Stimulated activated CD4-positive, alpha-beta T cell treated with anti-CD3 and anti-CD28 coated beads, Interleukin-4, amount 100 ng/mL, for 4 hours (primary cell): ENCODE measurements at places on chromosomes 12 and 14.

- no peak for DNase-seq
Measured at GRCh38 chr14:67583711-67584644, 16.1 kb downstream of the PIGH start.

GRCh38 chr12:65492998-65493912 lies 214.8 kb downstream of the MSRB3 start:
- no peak for DNase-seq

DNA sequence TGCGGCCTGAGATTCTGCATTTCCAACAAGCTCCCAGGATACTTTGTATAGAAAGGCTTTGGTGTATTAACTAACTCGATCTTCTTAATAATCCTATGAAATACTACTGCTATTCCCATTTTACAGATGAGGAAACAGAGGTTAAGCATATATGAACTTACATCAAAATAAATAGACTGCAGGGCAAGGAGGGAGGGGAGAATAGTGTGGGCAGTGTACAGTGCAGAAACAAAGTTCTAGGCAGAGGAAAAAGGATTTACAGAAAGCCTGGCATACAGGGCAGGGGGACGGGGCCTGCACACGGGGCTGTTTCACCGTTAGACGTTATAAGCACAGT lies 19.0 kb downstream of the NINJ2 start:
- no peak for DNase-seq

- no peak for DNase-seq
Measured at GRCh38 chr12:49369411-49370145, 2.3 kb downstream of the SPATS2 start.

DNA sequence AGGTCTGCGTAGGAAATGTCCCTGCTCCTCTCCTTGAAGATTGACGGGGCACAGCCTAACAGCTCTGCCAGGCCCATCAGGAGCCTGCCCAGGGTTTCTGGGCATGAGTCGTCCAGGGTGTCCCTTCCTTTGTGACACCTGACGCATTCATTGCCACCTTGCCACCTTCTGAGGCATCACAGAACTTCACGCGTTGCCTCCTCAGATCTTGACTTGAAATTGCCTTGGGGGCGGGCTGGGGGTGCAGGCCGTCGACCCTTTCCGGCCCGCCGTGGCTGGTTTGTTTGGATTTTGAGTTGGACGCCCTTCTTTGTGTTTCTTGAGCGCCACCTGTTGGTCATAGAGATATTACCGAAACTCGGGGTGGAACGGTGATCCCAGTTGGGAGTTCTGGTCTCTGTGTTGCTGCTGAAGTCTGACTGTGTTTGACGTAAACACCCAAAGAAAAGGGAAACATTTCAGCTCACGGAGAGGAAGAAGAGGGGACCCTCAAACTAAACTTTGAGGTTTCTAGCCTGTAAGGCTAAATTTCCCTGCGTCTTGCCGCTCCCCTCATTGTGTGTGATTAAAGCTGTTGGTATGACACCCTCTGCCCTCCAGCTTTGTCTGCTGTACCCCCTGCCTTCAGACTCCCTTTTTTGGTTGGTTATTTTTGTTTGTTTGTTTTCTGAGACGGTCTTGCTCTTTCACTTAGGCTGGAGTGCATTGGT lies 44.6 kb downstream of the MLXIP start:
- peak; percentile 52 for DNase-seq

DNA sequence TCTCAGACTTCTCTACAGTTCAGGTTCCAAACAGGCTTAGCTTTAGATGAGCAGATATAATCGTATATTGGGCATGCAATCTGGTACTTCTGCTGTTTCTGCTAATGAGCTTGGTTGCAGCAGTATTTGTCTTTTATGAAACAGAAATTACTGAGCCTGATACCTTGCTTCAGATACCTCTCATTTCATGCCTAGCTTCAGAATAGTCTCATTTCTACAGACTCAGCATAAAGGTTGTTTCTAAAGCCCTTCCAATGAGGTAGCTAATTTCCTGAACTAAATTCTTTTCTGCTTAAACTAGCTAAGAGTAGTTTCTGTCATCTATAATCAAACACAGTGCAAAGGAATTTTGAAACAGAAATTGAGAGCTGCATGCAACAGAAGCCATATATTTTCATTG lies 275.0 kb upstream of the KITLG start:
- no peak for DNase-seq

GRCh38 chr12:29799591-29799990 lies 15.8 kb upstream of the TMTC1 start:
- no peak for DNase-seq

- DNase-seq, result no peak
Measured at GRCh38 chr12:13981990-13982389, 588 bp upstream of the GRIN2B start.

DNA sequence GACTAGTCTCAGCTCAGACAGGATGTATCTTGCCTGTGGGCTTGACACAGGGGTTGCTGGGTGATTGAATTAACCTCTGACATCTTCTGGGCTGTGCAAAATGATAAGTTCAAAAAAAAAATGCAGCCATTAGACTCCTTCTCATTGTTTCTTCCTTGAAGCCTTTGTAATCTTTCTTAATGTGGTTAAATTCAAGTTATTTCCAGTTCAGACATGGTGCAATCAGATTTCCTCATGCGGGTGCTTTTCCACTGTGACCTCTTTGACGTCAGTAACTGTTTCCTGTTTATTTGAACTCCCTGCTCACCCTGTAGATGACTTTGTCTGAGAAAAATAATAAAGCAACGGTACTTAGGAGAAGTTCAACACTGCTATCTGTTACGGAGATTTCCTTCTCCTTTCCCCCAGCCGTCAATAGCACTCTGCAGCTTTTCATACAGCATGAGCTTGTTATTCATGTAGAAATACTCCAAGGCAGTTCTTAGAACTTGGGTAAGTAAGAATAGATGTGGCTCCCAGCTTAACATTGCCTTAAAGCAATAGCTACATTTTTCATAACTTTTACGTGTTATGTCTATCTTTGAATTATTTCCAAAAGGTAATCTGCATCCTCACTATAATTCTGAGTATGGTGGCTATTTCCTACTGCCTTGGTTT lies 155.5 kb downstream of the PRKCH start:
- DNase-seq, result peak; percentile 71

GRCh38 chr12:91817517-91817916 lies 328.1 kb downstream of the BTG1 start:
- no peak for DNase-seq

GRCh38 chr12:71216725-71217579 lies 59.2 kb upstream of the TSPAN8 start:
- DNase-seq, result no peak

DNA sequence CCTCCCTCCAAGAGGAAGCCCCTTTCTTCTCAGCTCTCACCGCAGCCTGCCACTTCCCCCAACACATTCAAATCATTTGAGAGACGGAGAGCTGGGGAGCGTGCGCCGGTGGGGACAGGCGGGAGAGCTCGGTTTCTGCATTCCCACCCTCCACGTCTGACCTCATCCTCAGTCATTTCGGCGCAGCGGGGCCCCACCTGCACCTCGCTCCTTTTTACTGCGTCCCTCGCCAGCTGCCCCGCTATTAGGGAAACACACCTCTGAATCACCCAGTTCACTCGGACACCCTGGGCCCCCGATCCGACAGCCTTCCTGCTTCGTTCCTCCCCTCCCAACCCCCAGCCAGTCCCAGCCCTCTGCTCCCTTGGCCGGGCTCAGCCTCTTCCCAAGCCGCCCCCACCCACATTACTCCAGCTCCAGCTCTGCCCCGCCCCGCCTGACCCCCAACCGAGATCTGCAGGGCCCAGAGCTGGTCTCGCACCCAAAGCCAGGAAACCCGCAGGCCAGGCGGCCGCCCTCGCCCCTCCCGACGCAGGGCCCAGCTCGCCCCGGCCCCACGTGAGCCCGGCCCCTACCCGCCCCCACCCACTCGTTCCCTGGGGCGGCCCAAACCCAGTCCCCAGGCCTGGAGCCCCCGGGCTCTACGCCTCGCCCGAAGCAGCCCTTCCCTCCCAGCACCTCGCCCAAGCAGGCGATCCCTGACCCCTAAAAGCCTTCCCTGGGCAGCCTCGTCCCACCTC lies 783 bp downstream of the CORO1C start:
- peak; percentile 12 for DNase-seq

DNA sequence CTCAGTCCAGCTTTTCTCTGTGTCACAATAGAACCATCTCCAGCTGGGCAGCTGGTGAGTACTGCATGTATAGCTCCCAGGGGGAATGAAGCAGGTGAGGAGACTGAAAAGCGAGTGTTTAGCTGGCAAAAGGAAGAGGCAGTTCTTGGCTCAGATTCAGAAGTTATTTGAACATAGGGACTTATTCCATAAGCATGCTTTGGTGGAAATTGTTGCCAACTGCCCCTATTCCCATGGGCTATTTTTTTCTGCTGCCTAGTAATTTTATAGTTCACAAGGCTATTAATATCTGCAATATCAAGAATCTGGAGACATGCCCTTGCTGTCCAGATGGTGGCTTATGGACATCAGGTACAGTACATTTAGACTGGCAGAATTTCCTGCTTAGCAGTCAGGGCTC lies 1112.7 kb downstream of the LRFN5 start:
- no peak for DNase-seq

DNA sequence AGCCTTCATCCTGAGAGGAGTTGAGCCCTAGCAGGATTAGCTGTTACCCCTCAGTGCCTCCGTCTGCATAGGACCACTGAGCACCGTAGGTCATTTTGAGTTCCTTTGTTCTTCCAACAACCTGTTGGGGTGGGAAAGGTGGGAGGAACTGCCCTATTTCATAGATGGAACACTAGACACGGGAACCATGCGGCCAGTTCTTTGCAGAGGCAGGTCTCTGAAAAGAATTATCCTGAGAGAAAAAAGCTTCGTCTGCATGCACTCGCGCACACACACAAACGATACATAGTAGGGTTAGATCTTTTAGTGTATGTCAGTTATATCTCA lies 28.5 kb downstream of the TRAFD1 start:
- no peak for DNase-seq

- DNase-seq, result no peak
Measured at GRCh38 chr12:106551410-106551809, 31.4 kb upstream of the RFX4 start.

GRCh38 chr12:121110211-121110940 lies 22.3 kb upstream of the P2RX7 start:
- peak; percentile 56 for DNase-seq

- no peak for DNase-seq
Measured at GRCh38 chr14:104348741-104349140, 210.4 kb downstream of the KIF26A start.

DNA sequence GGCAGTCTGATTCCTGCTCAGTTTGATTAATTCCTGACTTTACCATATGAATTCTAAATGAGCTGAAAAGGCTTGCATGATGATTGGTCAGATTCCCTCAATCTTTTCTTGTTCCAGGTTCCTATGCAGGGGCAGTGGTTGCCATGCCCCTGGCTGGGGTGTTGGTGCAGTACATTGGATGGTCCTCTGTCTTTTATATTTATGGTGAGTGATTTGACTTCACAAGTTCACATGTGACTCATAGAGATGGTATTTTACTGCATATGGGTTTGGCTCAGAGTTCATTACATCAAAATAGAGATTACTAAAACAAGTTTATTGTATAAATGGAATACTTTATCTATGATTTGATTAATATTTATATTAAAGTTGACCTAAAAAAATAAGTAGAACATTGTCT lies 44.8 kb downstream of the SLC17A8 start:
- DNase-seq, result no peak

DNA sequence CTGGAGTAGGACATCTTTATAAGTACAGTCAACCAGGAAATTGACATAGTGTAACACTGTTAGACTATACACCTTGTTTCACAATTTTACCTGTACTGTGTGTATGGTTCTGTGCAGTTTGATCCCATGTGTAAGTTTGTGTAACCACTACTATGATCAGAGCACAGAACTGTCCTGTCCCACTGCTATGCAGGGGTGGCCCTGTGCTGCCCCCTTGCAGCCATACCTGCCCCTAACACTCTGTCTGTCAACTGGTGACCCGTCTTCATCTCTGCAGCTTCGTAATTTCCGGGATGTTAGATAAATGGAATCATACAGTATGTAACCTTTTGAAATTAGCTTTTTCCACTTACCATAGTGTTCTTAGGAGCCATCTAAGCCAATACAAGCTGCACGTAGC lies 58.7 kb upstream of the RD3L start:
- DNase-seq, result no peak

DNA sequence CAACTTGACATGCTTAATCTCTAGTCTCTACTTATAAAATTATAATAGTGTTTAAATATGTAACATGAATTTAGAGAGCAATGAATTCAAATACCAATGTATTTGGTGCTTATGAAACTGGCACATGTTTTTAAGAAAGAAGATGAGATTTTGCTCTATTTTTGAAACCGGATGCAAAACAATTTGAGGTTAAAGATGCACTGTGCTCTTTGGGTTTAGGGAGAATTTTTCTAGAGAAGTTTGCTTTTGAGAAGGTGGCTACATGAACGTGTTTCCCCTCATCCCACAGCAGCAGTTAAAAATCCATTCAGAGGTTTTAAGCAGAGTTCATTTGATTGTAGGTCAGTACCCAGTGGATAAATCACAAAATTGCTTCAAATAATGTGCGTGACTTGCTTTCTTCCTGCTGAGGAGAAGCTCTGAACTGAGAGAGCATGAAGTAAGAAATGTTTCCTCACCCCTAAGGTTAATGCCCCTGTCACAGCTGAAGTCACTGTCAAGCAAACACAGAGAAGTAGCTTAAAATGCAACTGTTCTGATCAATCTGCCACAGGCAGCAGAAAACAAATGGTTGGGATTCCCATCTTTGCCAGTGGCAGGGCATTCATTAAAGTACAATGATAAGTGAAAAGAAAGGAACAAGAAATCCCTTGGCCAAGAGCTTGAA lies 241.9 kb upstream of the SYT1 start:
- DNase-seq, result no peak

DNA sequence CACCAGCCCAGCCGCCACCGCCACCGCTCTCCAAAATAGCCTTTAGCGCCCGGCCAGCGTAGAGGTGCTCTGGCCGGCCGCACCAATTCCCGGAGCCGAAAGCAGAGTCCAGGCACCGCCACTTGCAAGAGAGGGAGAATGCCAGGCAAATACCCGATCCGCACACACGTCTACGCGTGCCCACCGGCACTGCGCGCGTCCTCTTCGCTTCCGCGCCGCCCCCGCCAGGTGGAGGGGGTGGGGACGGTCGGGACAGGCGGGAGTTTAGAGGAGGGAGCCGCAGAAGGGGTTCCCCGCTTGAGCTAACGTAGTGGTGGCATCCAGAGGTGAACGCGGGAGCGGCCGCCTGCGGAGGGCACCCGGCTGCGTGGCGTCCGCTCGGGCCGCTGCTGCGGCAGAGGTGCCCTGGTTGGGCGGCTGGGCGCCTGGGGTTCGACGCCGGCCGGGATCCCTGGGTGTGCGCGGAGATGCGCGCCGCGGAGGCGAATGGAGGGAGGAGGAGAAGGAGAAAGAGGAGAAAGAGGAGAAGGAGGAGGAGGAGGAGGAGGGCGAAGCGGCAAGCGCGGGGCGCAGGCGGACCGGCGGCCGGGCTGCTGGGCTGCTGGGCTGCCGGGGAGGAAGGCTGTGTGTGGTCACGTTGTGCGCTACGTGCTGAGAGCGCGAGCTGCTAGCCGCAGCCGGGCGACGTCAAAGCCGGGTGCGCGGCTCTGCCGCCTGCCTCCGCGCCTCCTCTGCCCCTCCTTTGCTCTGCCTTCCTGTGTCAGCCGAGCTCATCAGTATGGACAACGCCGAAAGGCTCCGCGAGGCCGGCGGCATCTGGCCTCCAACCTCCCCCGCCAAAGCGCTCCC lies at the start of gene MDGA2:
TSS of gene MDGA2 (minus strand) at position 140 of the 849 bp plus-strand sequence.
- DNase-seq, result no peak
